ENCODE measurements at places on chromosomes 7 and 10.

- no peak for DNase-seq
Measured at GRCh38 chr7:74027683-74028320, at the start of gene ELN. Gene ELN, plus strand, starts transcription at chr7:74028173. Its CDS starts 15 bp downstream, at chr7:74028188.

- DNase-seq = no peak
Measured at GRCh38 chr7:116687801-116688201, 15.8 kb downstream of the MET start.

- peak; percentile 5 for DNase-seq
Measured at GRCh38 chr7:17640730-17641377, 299.4 kb downstream of the SNX13 start.

- no peak for DNase-seq
Measured at GRCh38 chr10:3700531-3701076, 84.4 kb downstream of the KLF6 start.

DNA sequence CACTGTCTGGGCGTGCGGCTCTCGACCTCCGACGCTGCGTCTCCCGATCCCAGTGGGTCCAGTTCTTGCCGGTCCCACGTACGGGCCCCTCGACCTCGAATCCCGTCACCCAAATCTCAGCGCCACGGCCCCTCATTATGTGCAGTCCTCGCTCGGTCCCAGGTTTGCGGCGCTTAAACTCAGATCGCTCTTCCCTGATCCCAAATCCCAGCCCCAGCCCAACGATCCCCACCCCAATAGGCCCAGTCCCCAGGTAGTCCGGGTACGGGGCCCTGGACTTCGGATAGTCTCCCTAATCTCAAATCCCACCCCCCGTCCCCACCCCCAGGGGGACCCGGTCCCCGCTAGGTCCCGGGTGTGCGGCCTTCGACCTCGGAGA lies 666 bp downstream of the HNRNPF start:
- DNase-seq = peak; percentile 11

DNA sequence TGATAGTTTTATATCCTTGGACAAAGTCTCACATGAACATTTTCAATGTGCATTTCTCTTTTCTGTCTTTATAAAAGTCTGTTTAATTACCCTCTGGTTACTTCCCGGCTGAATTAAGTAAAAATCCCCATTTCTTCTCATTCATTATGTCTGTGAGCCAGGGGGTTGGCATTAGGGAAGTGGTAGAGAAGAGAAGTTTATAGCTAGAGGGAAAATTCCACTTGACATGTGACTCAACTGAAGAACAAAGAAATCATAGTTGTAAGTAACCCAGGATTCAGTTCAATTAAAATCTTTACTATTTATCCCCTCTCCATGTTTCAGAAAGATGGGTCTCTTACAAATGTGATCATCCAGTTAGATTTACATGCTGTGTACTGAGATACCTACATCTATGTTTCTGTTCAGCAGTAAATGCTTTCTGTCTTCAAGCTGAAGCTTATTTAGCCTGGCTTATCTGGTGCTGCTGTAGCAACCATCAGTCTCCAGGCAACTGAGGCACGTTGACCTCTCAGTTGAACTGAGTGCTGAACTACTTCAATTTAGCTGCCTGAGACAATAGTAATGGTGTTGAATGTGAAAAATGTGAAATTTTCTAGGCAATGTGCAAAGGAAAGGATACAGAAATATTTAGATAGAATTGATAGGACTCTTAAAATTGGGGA lies 181.6 kb downstream of the MLLT10 start:
- DNase-seq = no peak

GRCh38 chr10:58662314-58662713 lies 149.6 kb downstream of the BICC1 start:
- DNase-seq = no peak

- no peak for DNase-seq
Measured at GRCh38 chr7:74149071-74149470, 25.1 kb upstream of the EIF4H start.

DNA sequence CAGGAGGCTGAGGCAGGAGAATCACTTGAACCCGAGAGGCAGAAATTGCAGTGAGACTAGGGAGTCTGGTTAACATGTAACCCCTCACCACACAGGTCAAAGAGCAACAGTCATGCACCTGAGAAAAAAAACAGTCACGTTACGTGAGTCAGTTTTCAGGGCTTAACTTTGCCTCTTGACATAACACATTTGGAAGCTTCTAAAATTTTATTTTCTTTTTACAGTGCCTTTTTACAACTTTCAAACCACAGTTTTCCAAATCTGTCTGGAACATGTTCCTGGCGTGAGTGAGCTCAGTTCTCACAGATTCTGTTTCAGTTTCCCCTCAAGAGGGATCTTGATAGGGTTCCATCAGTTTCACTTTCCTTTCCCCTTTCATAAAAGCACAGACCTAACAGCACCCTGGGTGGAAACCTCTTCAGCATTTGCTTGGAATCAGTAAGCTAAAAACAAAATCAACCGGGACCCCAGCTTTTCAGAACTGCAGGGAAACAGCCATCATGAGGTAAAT lies 4.4 kb downstream of the IFIT3 start:
- DNase-seq = peak; percentile 25

DNA sequence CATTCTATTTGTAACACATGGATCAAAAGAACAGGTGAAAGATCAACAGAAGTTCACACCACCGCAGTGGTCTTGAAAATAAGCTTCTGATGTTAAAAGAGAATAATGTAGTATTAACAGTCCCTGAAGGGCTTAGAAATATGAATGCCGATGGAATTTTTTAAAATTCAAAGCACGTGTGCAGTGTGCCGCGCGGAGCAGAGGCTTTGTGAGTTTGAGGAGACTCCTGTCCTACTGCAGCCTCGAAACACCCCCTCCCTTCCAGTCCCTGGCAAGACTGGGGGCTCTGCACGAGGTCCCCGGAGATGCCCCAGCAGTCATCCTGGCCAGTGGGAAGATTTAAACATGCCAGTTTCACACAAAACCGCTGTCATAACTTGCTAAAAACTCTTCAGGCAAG lies 196.6 kb downstream of the DIP2C start:
- DNase-seq = no peak

- peak; percentile 31 for DNase-seq
Measured at GRCh38 chr7:131502810-131503508, 53.5 kb downstream of the PODXL start.

- no peak for DNase-seq
Measured at GRCh38 chr7:149559711-149560110, 62.1 kb upstream of the ZNF746 start.

Measured in CD4-positive, alpha-beta T cell treated with Interleukin-17A for 4 hours (primary cell).